Stimulated activated memory B cell treated with anti-CD40 and anti-IgM and Interleukin-4, amounts not matched to agents 10 μg/mL and 1 μg/mL and 100 μg/mL, for 72 hours (primary cell): ENCODE measurements at places on chromosomes 6 and 20.
A peak's percentile ranks its signal among the peaks of the same experiment; 100 is the strongest.

DNA sequence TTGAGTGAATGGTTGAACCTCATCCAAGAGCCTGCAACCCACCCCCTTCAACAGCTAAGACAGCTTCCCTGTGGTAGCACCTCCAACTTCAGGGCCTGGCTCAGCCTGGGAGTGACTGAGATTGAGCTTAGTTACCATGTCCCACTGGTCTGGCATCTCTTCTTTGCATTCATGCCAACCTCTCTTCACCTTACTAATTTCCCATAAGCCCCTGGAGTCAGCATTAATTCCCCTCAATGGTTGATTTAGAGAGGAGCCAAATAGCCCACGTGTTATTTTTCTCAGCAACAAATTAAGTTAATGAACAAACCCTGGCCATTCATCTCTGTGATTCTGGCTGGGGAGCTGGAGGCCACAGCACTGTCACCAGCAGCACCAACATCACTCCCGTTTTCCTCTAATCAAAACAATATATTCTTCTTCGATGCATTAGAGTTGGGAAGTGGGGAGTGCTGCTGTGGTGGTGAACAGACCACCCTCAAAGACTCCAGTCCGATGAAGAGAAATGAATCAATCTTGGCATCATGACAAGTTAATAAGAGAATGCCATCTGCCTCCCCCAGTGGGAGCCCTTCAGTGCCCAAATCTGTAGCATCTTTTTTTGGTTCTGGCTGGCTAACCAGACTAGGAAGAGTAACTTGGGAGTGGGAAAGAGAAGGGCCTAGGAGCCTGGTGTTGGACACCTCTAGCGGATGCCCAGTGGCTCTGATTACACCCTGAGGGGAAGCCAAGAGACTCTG is 316.9 kb upstream of the RNF24 start:
- no peak overlapping the region for H3K27ac ChIP-seq
- H3K27me3 ChIP-seq: peaks cover 51% of the 10 kb centered on the region
- H3K4me3 ChIP-seq: no peak overlapping the region
- ATAC-seq: no peak
- no peaks in the 10 kb centered on the region for H3K4me1 ChIP-seq

DNA sequence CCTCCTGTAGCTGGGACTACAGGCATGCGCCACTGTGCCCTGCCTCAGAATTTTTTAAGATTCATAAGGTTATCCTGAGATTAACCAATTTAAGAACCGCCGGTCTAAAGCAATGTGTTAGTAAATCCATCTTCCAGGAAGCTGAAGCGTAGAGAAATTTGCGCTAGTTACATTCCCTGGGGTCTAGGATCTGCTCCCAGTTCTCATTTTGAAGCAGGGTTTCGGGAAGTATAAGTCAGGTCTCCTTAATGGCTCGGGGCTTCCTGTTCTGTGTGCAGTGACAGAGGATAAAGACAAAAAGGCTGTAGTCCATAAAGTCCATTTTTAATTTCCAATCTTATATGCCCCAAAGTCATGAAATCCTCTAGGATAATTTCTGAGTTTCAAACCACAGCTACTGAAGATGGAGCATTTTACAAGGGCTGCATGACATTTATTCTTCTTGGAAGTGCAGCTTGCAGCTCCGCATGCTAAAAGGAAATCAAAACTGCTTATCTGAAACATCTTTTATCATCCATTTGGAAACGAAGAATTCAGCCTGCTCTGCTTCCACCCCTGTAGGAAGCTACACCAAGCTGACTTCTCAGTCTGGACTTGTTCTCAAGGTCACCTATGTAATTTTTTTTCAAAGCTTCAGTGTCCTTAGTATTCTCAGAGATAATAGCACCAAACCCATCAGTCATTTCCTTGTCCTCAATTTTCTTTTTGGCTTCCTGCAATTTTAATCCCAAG is 326.1 kb downstream of the PRL start:
- no peak overlapping the region for H3K4me3 ChIP-seq
- H3K27me3 ChIP-seq: no peaks in the 10 kb centered on the region
- H3K27ac ChIP-seq: no peak overlapping the region
- no peaks in the 10 kb centered on the region for H3K4me1 ChIP-seq
- H3K36me3 ChIP-seq: no peaks in the 10 kb centered on the region
- ATAC-seq: no peak

- no peaks in the 10 kb centered on the region for H3K4me1 ChIP-seq
- no peak overlapping the region for H3K27ac ChIP-seq
- H3K4me3 ChIP-seq: no peak overlapping the region
- no peak for ATAC-seq
- no peaks in the 10 kb centered on the region for H3K36me3 ChIP-seq
- H3K27me3 ChIP-seq: no peaks in the 10 kb centered on the region
Measured at GRCh38 chr20:12640251-12640650, 368.5 kb upstream of the SPTLC3 start.

DNA sequence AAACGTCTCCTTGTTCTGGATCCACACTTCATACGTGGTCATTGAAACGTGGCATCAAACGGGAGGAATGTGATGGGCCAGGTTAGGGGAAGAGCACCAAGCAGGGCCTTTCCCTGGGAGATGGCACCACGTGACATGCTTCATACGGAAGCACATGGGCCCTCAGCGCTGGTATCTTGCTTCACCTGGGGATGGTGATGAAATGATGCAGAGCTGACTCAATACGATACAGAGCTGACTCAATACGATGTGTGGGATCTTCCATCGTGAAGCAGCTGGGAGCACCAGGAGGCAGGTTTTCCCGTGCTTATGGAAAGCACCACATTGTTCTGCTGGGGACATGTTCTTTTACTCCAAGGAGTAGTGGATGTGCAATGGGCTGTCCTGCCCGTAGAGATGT is 22.5 kb upstream of the TAGAP start:
- no peak overlapping the region for H3K4me3 ChIP-seq
- no peak for ATAC-seq
- H3K4me1 ChIP-seq: peaks cover 48% of the 10 kb centered on the region
- H3K27me3 ChIP-seq: no peaks in the 10 kb centered on the region
- no peaks in the 10 kb centered on the region for H3K36me3 ChIP-seq
- H3K27ac ChIP-seq: peak overlapping the region; percentile 40

GRCh38 chr6:1382883-1383728 is 6.3 kb upstream of the FOXF2 start:
- ATAC-seq: no peak
- H3K4me1 ChIP-seq: peaks cover 40% of the 10 kb centered on the region
- H3K36me3 ChIP-seq: no peaks in the 10 kb centered on the region
- H3K27ac ChIP-seq: no peak overlapping the region
- no peak overlapping the region for H3K4me3 ChIP-seq

GRCh38 chr6:33929575-33930288 is 125.9 kb upstream of the MLN start:
- H3K27ac ChIP-seq: peak overlapping the region; percentile 78
- H3K4me1 ChIP-seq: peaks cover 20% of the 10 kb centered on the region
- no peak overlapping the region for H3K4me3 ChIP-seq
- peaks cover 26% of the 10 kb centered on the region for H3K27me3 ChIP-seq

DNA sequence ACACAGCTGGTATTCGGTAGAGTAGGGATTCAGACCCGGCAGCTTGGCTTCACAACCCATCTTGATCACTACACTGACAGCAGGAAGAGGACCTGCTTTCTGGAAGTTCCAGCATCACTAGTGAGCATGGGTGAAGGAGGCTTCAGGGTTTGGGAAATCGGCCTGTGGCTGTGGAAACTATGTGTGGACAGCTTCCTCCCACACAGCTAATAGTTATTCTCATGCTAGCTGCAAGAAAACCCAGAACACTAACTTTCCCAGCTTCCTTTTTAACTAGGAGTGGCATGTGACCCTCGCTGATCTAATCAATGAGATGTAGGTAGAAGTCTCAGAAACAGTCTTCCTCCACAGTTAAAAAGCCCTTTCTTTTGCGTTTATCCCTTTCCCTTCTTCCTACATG is 36.3 kb upstream of the SIRPA start:
- no peak overlapping the region for H3K27ac ChIP-seq
- H3K4me3 ChIP-seq: no peak overlapping the region
- ATAC-seq: no peak
- H3K27me3 ChIP-seq: no peaks in the 10 kb centered on the region
- H3K4me1 ChIP-seq: peaks cover 13% of the 10 kb centered on the region
